ENCODE measurements at places on chromosomes 7 and 10. TPM values are rescaled to one million over a fixed set of nuclear protein-coding genes. Genes with fewer than 3 reads are reported as not detected.
A peak's percentile ranks its signal among the peaks of the same experiment; 100 is the strongest.

ZPBP gene
- polyA plus RNA-seq, result not detected

TUBB8 gene
- polyA plus RNA-seq, result not detected

- no peak for DNase-seq
Observed at GRCh38 chr7:114979388-114979787, 57.5 kb downstream of the MDFIC start.

GRCh38 chr7:22142572-22142971 is 196.9 kb upstream of the CDCA7L start:
- DNase-seq, result no peak

STEAP1 gene
- 140 TPM for polyA plus RNA-seq

GRCh38 chr7:2383543-2384274 is 19.7 kb upstream of the CHST12 start:
- no peak for DNase-seq

MKX gene
- polyA plus RNA-seq, result 36.2 TPM

- DNase-seq, result no peak
Observed at GRCh38 chr10:58568428-58568935, 55.8 kb downstream of the BICC1 start.

DNA sequence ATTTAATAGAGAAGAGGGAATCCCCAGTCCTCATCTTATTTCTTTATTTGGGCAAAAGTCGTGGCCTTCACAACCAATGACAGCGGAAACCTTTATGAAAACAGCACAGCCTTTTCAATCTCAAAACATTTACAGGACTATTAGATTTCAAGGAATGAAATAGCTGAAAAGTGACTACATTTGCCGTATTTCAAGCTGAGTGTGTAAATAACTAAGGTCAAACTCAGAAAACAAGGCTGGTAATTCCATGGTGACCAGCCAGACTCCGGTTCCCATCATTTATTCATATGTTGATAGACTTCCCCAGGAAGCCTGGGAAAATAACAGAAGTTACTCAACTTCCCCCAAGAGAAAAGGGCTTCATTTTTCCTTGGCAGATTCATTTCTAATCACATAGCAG is 457.3 kb upstream of the NFE2L3 start:
- no peak for DNase-seq

RASA4B gene
- 0.72 TPM for polyA plus RNA-seq

GRCh38 chr7:5525271-5526099 is 101.9 kb upstream of the TNRC18 start:
- DNase-seq, result peak; percentile 48

PRKAR2B gene
- polyA plus RNA-seq, result 0.89 TPM

- DNase-seq, result peak; percentile 84
Observed at GRCh38 chr7:85068799-85069198, 118.1 kb downstream of the SEMA3D start.

TMEM196 gene
- not detected for polyA plus RNA-seq

GRCh38 chr7:2689951-2690705 is 2.1 kb downstream of the AMZ1 start:
- peak; percentile 24 for DNase-seq

DNA sequence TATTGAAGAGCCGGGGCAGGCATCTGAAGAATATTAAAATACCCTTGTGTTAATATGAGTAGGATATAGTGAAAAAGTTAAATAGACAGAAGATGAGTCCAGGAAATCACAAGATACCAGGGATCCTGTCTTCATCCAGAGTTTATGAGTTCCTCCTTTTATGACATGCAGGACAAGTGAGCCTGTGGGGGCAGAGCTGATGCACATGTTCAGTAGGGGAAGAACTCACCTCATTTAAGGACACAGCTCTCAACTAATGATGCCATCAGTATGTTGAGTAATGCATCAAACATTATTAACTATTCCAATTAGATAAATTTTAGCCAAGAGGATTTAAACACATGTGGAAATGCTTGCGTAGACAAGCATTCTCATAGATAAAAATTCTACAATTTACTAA is 435.8 kb upstream of the AKR1E2 start:
- no peak for DNase-seq

DNA sequence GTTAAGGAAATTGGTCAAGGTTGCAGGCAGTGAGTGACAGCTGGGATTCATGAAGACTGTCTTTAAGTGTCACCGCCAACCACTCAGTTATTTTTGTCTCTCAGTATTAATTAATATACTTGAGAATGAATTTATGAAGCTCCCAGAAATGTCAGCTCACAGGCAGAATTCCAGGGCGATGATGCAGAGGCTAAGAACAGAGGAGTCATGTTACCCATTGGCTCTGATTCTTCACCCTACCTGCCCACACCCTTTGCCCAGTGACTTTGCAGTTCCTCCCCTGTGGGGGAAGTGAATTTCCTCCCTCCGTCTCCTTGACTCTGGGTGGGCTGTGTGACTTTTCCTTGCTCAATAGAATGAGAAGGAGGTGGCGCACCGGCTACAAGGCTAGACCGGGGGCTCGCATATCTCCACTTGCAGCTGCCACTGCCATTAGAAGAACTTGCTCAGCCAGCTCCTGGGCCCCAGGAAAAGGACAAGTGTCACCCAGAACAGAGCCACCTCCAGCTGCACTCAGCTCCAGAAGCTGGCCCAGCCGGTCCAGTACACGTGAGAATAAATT is 157.1 kb upstream of the PRKCQ start:
- DNase-seq, result peak; percentile 71

- DNase-seq, result no peak
Observed at GRCh38 chr7:48419401-48419800, 248.1 kb downstream of the ABCA13 start.

- peak; percentile 20 for DNase-seq
Observed at GRCh38 chr10:70578371-70578947, 24.1 kb downstream of the PRF1 start.

RP9 gene
- 23.9 TPM for polyA plus RNA-seq

- DNase-seq, result peak; percentile 57
Observed at GRCh38 chr7:47580811-47581331, 1.0 kb downstream of the TNS3 start.

GRCh38 chr10:133274751-133275683 is 1.7 kb downstream of the ADAM8 start:
- peak; percentile 23 for DNase-seq

DNA sequence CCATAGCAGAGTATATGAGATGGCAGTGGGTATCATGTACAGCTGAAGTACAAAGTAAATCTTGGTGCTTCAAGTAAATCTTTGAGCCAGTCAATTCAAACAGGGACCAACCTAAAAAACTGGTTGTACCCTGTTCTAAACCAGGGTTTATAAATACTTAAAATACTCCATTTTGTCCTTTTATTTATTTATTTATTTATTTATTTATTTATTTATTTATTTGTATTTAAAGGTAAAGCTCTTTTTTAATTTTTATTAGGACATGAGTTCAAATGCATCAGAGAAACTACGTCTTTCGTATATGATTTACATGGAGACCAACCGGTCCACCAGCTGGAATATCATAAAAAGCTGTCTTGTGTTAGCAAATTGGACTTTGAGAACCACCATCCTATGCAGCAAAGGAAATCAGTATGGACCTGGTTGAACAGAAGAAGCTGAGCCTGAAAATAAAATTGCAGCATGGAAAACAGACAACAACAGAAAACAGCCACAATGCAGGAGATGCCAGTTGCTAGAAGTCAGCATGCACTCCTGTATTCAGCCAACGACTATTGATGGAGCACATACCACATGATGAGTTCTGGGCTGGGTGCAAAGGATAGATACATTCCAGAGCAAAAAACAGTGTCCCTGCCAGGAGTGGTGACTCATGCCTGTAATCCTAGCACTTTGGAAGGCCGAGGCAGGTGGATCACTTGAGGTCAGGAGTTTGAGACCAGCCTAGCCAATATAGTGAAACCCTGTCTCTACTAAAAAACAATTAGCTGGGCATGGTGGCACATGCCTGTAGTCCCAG is 60.0 kb downstream of the PLXNA4 start:
- DNase-seq, result peak; percentile 57

- no peak for DNase-seq
Observed at GRCh38 chr10:36066850-36067249, 424.8 kb upstream of the FZD8 start.

DNA sequence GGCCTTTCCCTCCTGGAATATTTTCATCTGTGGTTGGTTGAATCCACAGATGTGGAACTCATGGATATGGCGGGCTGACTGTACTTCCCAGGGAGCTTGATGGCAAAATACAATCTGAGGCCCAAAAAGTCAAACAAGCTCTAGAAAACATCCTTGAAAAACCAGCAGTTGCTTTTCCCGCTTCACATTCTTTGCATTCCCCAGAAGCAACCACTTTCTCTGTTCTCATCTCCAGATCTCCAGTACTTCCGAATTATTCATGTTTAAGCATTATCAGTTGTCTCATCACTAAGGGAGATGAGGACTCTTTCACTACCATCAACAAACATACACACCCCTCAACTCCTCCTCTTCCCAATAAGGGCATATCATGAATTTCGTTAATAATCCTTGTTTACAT is 55.3 kb downstream of the KIF5B start:
- peak; percentile 27 for DNase-seq

- DNase-seq, result no peak
Observed at GRCh38 chr7:19439517-19439916, 269.3 kb downstream of the POLR1F start.

GRCh38 chr10:113011592-113012374 is 61.7 kb downstream of the TCF7L2 start:
- no peak for DNase-seq

GRCh38 chr7:30743371-30744074 is 8.4 kb upstream of the INMT start:
- DNase-seq, result peak; percentile 52

GRCh38 chr7:138538518-138538917 is 78.5 kb downstream of the TRIM24 start:
- no peak for DNase-seq

DNA sequence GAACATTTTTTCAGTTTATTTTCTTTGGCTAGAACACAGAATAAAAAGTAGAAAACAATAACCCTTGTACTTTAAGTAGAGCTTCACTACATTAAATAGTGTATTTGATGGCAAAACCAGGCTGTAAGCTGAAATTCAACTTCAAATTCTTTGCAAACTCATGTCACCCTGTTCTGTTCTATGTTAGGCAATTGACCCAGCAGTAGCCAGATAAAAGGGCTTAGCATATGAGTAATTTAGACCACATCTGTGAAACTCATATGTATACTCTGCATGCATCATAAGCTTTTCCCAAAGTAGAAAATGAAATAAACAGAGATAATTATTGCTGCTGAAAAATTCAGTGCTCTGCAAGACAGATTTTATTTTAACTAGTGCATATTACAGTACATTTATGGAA is 150.2 kb downstream of the GNAI1 start:
- DNase-seq, result peak; percentile 89

DGKI gene
- 5.1 TPM for polyA plus RNA-seq

CFAP69 gene
- polyA plus RNA-seq, result 3.1 TPM

GPR15LG gene
- not detected for polyA plus RNA-seq

DNA sequence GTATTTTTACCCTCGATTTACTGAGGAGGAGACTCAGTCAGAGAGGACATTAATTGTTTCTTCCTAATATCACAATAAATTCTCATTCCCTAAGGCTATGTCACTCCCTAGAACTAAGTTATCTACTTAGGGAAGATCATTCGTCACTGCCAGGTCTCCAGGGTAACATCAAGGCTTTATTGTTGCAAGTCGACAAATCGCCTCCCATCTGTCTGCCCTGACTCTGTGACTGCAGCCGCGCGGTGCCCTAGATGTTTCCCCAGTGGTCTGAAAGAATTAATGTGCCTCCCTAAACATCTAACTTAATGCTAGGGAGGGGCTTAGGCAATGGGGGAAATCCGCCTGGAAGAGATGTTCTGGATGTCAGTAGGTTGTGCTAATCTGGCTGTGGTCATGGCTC is 558.8 kb upstream of the C7orf33 start:
- DNase-seq, result no peak

DNA sequence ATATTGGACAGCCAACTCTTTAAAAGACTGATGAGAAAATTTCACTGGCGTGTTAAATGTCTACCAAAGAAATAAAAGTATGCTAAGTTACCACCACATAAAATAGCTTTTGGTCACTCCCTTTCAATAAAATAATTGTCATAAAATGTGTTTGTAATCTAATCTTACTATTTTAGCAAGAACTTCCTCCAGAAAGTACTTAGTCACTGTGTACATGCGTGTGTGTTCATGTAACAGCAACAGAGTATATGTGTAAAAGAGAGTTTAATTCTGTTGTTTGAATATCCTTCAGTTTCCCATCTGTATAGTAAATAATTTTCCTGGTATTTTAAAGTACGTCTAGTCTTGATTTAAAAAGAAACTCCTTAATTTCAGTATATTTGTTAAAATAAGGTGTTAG is 35.0 kb upstream of the WASL start:
- DNase-seq, result no peak

DNA sequence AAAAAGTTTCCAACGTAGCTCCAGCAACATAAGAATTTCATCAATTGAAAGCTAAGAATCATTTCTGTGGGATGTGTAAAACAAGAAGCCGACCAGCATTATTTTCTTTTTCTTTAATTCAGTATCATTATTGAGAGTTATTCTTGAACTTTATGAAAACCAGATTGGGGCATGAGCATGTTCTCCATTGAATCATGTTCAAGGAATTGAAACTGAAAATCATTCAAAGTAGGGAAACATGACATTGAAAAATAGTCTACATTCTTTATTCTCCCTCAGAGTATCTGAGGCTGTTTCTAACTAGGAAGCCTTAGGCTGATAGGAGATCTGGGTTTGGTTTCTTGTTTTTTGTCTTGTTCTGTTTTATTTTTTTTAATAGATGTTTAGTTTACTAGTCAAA is 253.7 kb downstream of the DYNC1I1 start:
- DNase-seq, result peak; percentile 5

GRCh38 chr10:123677556-123677955 is 11.4 kb downstream of the GPR26 start:
- no peak for DNase-seq

- peak; percentile 80 for DNase-seq
Observed at GRCh38 chr7:44104860-44105771, 971 bp downstream of the AEBP1 start.

AASS gene
- polyA plus RNA-seq, result 5.8 TPM

KAT6B gene
- polyA plus RNA-seq, result 15.3 TPM

ADRB1 gene
- polyA plus RNA-seq, result not detected

DNA sequence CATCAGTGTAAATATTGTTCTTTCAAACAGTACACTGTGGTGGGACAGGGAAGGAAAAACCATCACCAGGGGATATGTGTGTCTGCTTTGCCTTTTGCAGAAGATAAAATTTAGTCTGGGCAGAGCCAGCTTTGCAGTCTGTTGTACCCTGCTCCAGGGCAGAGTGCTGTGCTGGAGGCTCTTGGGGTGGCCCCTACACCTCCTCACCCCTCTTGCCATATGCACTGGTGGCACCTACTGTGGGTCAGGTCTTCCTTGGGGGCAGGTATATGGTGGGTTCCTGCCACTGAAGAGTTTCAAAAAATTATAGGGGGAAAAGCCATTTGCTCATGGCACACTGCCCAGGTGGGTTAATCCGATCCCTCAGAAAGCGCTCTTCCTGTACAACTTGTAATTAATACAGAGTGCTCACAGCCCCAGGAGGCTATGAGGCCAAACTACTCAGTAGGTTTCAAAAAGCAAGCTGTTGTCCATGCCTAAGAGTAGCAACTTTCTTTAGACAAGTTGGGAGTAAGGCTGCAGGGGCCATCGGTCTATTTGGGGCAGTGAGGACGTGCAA is 112.7 kb upstream of the BMPER start:
- DNase-seq, result no peak

All from GM23248 (cell line).